ENCODE measurements at places on chromosomes 7 and 10.

DNA sequence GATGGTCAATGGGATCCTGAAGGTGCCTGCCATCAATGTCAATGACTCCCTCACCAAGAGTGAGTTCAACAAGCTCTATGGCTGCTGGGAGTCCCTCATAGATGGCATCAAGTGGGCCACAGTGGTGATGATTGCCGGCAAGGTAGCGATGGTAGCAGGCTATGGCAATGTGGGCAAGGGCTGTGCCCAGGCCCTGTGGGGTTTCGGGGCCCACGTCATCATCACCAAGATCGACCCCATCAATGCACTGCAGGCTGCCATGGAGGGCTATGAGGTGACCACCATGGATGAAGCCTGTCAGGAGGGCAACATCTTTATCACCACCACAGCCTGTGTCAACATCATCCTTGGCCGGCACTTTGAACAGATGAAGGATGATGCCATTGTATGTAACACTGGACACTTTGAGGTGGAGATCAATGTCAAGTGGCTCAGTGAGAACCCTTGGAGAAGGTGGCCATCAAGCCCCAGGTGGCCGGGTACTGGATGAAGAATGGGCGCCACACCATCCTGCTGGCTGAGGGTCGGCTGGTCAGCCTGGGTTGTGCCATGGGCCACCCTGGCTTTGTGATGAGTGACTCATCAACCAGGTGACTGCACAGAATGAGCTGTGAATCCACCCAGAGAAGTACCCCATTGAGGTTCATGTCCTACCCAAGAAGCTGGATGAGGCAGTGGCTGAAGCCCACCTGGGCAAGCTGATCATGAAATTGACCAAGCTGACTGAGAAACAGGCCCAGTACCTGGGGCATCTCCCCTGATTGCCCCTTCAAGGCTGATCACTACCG lies 63.0 kb upstream of the ANTXRL start:
- no peak for DNase-seq

DNA sequence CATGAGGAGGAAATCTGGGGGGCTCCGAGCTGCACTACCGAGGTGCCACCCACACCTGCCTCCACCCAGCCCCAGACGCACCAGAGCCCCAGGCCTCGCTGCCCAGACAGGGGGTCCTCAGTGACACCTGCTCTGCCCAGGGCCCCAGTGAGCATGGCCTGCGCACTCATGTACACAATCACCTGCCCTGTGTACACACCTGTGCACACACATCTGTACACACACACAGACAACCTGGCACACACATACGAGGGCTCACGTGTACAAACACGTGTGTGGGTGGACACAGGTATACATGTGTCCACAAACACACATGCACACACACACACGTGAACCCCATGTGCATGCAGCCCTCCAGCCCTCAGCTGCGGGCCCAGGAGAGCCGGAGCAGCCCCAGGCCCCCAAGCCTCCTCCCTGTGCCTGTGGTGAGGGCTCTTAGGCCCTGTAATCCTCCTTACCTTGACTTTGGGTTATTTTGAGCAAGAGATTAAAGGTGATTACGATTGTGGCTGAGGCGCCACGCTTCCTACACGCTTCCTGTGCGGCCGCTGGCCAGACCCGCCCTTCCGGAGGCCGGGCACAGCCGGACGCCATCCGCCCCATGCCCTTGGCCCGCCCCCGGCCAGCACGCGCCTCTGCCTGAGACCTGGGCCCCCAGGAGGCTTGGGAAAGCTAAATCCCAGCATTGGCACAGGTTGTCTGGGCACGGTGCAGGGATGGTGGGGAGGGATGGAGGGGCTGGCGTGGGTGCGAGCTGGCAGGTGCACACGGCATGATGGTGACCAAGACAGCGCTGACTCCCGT lies 71.9 kb downstream of the ELFN1 start:
- no peak for DNase-seq

DNA sequence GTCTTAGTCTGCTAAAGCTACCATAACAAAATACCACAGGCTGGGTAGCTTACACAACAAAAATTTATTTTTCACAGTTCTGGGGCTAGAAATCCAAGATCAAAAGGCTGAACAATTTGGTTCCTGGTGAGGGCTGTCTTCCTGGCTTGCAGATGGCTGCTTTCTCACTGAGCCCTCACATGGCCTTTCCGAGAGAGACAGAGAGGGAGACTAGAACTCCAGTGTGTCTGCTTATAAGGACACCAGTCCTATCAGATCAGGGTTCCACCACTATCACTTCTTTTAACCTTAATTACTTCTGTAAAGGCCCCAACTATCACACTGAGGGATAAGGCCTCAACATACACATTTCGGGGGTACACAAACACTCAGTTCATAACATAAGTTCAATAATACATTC lies 527.4 kb upstream of the VSTM2A start:
- DNase-seq = no peak

DNA sequence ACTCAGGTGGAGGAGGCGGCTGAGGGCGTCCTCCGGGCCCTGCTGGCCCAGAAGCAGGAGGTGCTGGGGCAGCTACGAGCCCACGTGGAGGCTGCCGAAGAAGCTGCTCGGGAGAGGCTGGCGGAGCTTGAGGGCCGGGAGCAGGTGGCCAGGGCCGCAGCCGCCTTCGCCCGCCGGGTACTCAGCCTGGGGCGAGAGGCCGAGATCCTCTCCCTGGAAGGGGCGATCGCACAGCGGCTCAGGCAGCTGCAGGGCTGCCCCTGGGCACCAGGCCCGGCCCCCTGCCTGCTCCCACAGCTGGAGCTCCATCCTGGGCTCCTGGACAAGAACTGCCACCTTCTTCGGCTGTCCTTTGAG lies 2.8 kb downstream of the TRIM56 start:
- DNase-seq = no peak

DNA sequence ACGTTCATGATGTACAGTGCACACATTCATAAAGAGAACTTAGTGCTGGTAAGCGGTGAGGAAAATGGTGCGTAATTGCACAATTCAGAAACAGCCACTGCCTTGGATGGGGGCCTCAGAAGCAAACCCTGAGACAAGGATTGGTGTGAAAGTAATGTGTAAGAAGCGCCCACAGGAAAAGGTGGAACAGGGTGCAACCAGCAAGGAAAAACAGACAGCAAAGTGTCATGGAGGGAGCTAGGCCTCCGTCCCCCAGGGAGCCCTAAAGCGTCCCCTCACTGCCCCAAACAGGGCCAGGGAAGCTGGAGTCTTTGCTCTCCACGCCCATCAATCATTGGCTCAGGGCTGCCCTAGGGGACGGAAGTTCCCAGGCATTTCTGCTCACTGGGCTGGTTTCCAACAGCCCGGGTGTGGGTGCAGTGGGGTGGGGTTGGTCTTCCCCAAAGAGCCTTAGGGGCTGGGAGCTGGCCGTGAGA lies 9.6 kb upstream of the C10orf105 start:
- DNase-seq = no peak

- DNase-seq = no peak
These were observed 279.7 kb downstream of the ARHGAP12 start for GRCh38 chr10:31648966-31649365.

DNA sequence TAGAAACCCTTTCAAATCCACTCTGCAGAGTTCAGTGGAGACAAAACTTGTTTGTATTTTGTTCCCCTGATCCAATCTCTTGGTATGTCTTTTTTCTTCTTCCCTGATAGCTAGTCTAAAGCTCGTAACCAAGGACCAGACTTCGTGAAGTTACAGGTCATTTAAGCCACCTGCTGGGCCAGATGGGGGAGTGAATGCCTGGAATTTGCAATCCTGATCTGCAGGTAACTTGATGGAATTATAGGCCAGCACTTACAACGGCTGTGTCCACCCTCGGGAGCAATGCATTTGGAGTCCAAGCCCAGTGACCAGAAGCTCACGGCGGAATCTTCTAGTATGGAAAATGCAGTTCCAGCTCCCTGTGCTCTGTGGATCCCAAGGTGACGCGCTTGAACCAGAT lies 566.9 kb downstream of the TCERG1L start:
- DNase-seq = no peak

DNA sequence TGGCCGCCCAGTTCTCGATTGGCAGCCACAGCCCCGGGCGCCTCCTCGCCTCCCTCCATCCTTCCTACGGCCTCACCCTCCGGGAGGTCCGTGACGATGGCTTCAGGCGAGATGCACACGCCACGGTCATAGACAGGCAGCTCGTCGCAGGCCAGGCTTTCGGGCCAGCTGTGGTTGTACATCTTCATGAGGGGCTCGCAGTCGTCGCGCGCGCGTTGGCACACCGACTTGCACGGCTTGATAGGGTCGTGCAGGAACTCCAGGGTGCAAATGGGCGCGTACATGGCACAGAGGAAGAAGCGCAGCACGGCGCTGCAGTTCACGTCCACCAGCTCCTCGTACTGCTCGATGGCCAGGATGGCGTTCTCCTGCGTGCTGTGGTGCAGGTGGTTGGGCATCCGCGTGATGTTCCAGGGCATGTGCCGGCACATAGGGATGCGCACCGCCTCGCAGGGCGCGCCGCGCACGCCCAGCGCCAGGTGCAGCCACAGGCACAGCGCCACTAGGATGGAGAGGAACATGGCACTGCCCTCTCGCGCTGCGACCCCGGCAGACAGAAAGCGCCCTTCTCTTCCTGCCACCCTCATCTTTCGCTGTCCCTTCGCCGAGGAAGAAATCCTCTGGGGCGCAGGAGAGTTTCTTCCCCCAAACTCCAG lies 472 bp downstream of the SFRP4 start:
- no peak for DNase-seq

DNA sequence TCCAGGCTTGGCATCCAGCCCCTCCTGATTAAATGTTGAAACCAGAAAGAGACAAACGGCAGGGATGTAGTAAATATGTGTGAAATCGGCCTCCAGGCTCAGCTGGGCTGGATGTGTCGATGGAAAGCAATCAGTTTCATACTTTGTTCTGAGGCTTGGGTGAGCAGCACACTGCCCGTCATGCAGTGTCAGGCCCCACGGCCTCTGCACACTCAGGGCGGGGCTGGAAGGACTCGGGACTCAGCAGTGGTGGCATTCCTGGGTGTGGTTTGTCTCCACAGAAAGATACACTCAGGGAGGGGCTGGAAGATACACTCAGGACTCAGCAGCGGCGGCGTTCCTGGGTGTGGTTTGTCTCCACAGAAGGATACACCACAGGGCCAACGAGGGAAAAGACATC lies 22.0 kb downstream of the ADGRA1 start:
- no peak for DNase-seq

GRCh38 chr10:124259139-124259825 lies 159.4 kb downstream of the OAT start:
- no peak for DNase-seq

- peak; percentile 31 for DNase-seq
These were observed 10.4 kb upstream of the FGFR2 start for GRCh38 chr10:121608469-121609190.

- DNase-seq = peak; percentile 61
These were observed 105.5 kb downstream of the SEPTIN7 start for GRCh38 chr7:35906191-35906908.

DNA sequence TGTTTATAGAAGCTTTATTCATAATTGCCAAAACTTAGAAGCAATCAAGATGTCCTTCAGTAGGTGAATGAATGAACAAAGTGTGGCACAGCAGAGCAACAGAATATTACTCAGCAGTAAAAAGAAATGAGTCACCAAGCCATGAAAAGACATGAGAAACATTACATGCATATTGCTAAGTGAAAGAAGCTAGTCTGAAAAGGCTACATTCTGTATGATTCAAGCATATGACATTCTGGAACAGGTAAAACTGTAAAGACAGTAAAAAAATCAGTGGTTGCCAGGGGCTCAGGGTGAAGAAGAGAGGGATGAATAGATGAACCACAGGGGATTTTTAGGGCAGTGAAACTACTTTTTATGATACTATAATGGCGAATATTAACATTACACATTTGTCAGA lies 80.9 kb upstream of the APBB1IP start:
- no peak for DNase-seq

Data from activated T-cell treated with anti-CD3 and anti-CD28 coated beads for 24 hours (primary cell).